ENCODE measurements at places on chromosomes 12 and 14. TPM values are rescaled to one million over a fixed set of nuclear protein-coding genes. Genes with fewer than 3 reads are reported as not detected.
A peak's percentile ranks its signal among the peaks of the same experiment; 100 is the strongest.

Gene TCL1A
- total RNA-seq, result not detected

DNA sequence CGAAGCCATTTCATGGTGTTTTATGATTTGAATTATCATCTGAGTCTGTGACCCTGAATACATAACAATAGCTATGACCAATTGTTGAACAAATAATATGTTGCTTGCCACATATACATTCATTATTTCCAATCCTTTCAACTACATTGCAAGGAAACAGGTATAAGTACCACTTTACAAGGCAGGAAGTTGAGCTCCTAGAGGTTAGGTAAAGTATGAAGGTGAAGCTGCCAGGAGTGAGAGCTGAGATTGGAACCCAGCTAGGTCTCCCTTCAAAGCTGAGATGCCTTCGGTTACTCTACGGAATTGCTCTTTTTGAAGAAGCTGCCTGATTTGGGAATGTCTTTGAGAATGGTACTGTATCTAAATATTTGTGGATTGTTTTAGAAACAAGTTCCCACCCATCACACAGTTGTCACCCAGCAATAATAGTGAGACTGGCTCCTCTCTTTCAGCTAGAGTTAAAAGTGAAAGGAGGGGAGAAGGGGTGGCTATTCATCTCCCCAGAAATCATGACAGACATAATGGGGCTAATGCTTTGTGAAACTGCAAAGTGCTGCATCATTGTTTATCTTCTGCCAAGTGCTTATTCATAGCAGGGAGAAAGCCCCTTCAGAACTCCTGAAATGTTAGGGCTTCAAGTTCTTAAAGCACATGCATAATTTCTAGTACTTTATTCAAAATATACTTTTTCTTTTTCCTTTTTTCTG, 75.9 kb upstream of the AMIGO2 start:
- DNase-seq, result no peak

- DNase-seq, result peak; percentile 54
Observed at GRCh38 chr14:69535230-69535848, 39.3 kb downstream of the CCDC177 start.

Gene SLCO1B3
- 73.3 TPM for total RNA-seq

DNA sequence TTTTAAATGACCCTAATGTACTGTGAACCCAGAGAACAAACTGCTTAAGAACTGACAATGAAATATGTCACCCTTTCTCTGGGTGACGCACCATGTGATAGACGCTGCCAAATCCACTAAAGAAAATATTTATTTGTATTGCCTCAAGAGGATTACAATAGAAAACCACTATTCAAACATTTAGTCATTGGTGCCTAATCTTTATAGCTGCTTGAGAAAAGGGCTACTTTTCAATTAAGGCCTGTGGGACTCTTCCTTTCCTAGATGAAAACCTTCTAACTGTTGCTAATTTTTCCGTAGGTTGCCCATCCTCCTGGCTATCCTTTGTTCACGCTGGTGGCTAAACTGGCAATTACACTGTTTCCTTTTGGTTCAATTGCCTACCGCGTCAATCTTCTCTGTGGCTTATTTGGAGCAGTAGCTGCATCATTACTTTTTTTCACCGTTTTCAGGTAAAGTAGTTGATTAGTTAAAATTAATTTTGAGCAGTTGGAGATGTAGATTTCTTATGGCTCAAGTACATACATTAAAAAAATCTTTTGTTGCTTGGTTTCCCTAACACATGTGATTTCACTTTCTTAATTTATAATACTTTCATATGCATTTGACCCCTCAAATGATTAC, 6.0 kb downstream of the TMEM260 start:
- no peak for DNase-seq

Gene C1QL4
- total RNA-seq, result not detected

Gene PLEKHD1
- total RNA-seq, result not detected

DNA sequence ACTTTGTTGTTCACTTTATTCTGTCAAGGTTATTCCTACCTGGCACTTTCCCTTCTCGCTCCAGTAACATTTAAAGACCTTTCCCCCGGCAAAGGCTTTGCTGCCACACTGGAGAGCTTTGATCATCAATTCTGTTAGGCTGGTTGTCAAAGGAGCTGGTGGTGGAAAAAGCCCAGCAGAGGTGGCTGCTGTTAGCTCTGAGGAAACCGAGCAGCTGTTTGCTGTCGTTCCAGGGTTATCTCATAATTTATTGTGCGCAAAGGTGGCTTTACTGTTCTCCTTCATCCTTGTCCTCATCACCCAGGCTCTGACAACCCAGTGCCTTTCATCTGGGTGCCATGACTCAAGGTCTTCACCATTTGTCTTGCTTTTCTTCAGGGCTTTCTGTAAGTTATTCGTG, 38.2 kb upstream of the CRADD start:
- no peak for DNase-seq

- DNase-seq, result no peak
Observed at GRCh38 chr14:40691066-40691465, 915.6 kb upstream of the LRFN5 start.

DNA sequence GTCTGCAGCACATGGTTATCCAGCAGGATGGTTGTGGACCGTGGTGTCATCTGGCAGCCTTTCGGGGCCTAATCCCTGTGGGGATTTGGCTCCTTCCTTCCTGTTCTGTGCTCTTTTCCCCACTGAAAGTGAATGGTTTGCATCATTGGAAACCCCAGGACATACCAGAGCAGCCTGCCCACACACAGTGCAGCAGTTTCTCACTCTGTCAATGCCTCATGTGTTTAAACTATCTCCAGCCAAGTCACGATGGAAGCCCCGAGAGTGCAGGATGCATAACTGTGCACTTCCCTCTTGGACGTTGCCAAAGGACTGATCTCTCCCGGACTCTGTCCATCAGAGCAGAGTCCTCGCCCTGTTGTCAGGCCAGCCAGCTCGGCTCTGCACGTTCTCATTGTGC, 29.0 kb upstream of the AMN start:
- peak; percentile 93 for DNase-seq
